ENCODE measurements at places on chromosomes 6 and 20.

- no peak for DNase-seq
These were observed 23.0 kb downstream of the KCNK5 start for GRCh38 chr6:39206250-39206721.

GRCh38 chr20:50453533-50454244, 56.5 kb upstream of the PTPN1 start:
- DNase-seq: no peak

DNA sequence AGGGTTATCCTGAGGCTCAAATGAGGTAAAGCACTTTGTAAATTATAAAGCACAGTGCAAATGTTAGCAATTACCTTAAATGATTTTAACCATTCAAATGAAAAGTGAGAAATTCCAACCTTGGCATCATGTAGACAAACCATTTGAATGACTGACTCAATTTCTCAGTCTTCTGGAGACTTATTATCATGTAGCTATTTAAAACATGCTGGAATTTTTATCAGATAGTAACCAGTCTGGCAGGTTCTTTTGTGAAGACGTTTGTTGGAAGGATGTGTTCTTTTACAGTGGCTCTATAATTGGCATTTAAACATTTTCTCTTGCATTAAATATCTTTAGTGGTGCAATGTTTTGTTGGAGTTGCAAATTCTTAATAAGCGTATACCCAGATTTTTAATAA, 386.6 kb downstream of the NKAIN2 start:
- no peak for DNase-seq

DNA sequence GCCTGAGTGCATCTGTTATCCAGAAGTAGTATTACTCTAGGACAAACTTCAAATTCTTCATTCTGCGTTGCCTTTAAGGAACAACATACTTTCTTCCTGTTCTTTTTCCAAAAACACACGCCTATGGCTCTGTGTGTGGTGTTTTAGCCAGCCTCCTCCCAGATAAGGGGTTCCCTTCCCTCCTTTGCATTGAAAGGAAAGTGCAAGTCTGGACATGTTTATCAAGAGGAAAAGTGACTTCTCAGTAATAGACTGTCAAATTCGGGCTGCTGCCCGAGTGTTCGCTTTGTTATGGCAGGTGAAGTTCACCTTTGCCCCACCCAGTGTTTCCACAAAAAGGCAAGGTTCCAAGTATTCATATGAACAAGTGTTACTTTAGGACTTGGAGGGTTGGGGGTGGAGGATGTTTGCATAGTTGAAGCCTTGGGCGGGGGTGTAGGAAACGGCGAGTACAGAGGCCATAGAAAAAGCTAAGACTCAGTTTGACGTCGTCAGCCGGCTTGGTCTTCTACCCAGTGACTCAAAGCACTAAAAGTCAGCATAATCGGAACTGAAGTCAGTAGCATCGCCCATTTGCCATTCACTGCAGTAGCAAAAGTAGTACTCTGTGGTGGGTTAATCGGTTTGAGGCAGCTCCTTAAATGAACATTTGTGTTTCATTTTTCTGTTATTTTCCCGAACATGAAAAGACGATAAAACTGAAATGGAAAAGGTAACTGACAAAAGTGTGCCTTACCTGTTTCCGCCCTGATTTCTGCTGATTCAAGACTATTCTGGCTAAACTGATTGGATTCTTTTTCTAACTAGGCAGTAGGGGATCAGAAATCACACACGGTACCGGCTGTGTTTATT, 12.5 kb downstream of the PRDM1 start:
- DNase-seq: peak; percentile 76

DNA sequence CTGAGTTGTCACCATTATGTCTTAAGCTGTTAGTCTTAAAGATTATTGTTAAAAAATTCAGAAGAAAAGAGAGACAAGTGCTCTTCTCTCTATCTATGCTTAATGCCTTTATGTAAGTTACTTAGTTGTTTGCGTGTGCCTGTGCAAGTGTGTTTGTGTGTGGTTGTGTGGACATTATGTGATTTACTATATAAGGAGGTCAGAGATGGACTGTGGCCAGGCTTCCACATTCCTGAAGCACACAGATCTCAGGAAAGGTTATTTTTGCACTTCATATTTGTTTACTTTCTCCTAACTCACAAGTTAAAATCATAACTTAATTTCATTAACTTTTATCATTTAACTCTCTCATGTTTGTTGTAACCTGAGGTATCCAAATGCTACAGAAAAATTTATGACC, 14.5 kb downstream of the ENPP4 start:
- no peak for DNase-seq

- no peak for DNase-seq
These were observed 53.6 kb downstream of the CDH26 start for GRCh38 chr20:60011512-60012507.

Measured in foreskin fibroblast (primary cell).